Hypothalamus (tissue), 51 donors: ENCODE measurements at places on chromosomes 3 and 15.
A peak's percentile ranks its signal among the peaks of the same experiment; 100 is the strongest.

- DNase-seq: no peak
Observed at GRCh38 chr3:166446291-166446690, 609.1 kb upstream of the BCHE start.

DNA sequence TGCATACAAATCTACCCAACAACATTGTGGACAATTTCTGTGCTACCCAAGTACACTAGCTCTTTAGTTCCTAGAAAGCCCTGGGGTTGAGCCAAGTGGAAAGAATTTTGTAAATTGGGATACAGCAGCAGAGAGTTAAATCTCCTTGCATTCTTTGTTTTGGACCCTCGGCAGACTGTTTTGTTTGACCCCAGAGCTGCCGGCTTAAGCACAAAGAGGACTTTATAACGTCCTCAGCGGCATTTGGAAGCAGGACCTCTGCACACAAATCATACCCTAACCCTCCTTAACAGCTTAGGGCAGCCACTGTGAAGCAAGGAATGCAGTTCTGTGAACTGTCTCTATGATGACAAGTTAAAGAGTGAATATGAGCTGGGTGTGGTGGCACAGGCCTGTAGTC is 415.3 kb downstream of the CNTN4 start:
- DNase-seq: no peak

- no peak for DNase-seq
Observed at GRCh38 chr3:143081844-143082778, 37.5 kb upstream of the CHST2 start.

- DNase-seq: no peak
Observed at GRCh38 chr15:36925653-36926426, 174.5 kb downstream of the MEIS2 start.

DNA sequence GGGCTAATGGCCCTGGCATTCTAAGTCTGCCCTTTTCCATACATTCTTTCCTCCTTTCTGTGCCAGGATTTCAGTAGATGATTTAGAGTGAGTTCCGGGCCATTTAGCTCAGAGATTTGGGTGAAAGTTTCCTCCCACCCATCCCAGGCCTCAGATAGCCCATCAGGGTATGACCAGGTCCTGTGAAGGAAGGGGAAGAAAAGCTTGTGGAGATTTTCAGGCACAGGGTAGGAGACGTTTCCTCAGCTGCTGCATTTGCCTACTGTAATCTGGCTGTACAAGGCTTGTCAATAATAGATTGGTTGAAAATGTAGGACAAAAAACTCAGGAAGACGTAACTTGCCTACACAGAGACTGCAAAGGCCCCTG is 63.2 kb upstream of the BCL6 start:
- no peak for DNase-seq

- DNase-seq: no peak
Observed at GRCh38 chr3:109050591-109051167, 67.3 kb downstream of the MORC1 start.

GRCh38 chr3:114231616-114232015 is 5.8 kb downstream of the ZNF80 start:
- no peak for DNase-seq

DNA sequence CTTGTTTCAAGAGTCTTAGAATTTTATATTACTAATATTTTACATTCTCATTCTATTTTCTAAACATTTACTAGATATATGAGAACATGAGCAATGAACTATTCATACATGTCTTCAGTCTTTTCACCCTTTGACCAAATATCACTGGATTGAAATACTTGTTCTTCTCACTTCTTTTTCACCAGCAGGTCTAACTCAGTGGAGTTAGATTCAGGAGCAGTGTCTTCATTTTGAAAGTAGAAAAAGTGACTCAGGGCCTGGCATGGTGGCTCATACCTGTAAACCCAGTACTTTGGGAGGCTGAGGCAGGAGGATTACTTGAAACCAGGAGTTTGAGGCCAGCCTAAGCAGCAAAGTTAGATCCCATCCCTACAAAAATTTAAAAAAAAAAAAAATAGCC is 70.8 kb downstream of the USP13 start:
- DNase-seq: no peak

DNA sequence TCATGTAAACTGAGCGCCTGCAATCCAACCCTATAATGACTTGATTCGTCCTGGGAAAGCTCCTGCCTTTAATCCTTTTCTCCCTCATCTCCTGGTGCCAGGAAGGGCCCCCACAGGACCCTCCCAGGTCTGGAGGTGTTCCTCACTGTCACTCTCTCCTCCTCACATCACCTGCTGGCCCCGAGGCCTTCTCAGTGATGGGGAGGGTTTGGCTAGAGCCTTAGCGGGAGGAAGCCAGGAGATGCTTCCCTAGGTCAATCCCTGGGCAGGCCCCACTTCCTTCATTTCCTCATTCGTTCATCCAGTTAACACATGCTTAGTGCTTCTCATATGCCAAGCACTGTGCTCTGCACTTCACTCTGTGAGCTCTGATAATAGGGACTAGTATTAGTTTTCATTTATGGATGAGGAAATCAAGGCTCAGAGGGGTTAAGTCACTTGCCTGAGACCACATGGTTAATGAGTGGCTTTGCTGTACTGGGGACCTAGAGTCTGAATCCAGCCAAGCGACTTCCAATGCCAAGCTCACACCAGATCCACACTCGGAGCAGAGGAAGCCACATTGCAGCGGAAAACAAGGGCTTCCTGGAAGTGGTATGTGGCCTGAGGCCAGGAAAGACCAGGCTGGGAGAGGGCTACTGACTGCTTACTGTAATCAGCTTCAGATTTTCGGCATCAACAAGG is 50.3 kb upstream of the CHRNB4 start:
- DNase-seq: no peak

DNA sequence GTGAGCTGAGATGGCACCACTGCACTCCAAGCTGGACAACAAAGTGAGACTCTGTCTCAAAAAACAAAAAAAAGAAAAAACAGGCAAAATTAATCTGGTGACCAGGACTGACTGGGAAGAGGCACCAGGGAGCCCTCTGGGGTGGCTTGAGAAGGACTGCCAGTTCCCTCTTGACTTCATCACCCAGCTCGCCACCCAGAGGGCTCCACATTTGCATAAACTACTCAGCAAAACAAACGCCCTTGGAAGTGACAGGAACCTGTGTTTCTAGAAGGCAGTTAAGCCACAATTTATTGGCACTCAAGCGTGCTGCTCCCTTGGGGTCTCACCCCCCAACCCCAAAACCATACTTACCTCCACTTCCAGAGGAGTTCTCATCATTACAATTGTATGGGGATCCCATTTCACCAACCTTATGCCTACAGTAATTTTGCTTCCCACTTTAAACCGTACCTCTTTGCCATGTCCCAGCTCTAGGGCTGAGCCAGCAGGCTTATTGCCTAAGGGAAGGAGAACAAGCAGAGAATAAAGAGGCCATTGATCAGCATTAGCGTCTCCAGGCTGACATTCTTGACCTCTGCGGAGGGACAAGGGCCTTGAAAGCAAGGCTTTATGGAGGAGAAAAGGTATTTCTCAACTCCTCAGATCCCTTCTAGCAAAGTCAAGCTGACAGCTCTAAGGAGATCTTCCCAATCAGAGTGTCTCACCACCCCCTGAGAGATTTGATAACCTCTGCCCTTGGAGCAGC is 357.4 kb downstream of the SHQ1 start:
- DNase-seq: no peak

GRCh38 chr3:182118066-182118465 is 406.3 kb downstream of the SOX2 start:
- DNase-seq: no peak

- no peak for DNase-seq
Observed at GRCh38 chr15:57213862-57214261, 162.4 kb upstream of the CGNL1 start.

GRCh38 chr15:91329914-91330313 is 229.9 kb downstream of the SV2B start:
- DNase-seq: no peak

GRCh38 chr3:129793942-129794310 is 99.6 kb downstream of the TMCC1 start:
- peak; percentile 8 for DNase-seq

DNA sequence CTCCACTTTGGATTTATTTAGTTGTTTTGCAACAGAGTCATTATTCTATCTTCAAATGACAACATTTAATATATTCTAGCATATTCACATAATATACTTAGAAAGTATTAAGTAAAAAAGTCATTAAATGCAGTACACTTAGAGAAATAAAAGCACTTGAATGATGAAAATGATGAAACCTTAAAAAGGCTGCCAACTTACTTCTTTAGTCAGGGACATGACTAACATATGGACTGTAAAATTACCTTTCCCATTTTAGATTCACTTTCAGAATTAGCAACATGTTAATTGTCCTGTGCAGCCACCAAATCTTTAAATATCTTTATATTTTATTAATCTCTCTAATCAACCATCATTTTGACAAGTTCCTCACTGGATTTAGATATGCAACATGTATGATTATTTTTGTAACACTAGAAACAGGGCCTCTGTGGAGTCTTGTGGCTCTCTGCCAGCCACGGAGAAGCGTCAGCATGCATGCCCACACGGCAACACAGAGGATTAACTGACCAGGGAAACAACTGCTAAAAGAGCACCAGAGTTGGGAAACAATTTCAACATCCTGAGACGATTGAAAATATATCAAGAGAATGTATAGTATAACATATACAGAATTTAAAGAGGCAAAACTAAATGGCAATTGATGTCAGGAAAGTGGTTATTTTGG is 95.7 kb downstream of the ANO10 start:
- no peak for DNase-seq

- DNase-seq: no peak
Observed at GRCh38 chr3:24886501-24886900, 391.9 kb upstream of the THRB start.

GRCh38 chr3:52225452-52226228 is at the start of gene TLR9:
Gene TLR9 (minus strand): TSS chr3:52225645. CDS start chr3:52225529, 116 bp downstream.
- DNase-seq: no peak

GRCh38 chr3:115099986-115100571 is 47.0 kb downstream of the ZBTB20 start:
- DNase-seq: no peak
